ENCODE measurements at places on chromosomes 3 and 15.
A peak's percentile ranks its signal among the peaks of the same experiment; 100 is the strongest.

DNA sequence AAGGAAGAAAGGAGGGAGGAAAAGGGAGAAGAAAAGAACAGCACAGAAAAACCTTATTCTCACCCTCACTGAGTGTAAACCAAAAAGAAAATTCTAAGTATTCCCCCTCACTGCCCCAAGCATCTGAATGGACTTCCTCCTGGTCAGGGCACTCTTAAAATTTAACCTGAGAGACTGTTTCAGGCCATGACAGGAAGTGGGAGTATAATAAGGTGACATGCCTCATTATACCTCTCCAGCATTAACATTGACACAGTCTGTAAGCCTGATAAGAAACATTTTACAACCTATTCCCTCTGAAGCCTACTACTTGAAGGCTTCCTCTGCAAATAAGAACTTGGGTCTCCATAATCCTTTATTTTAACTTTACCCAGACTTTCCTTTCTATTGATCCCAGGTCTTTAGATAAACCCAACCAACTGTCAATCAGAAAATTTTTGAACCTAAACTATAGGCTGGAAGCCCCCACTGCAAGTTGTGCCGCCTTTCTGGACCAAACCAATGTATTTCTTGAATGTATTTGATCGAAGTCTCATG is 41.7 kb downstream of the SLCO2A1 start:
- no peak for DNase-seq

DNA sequence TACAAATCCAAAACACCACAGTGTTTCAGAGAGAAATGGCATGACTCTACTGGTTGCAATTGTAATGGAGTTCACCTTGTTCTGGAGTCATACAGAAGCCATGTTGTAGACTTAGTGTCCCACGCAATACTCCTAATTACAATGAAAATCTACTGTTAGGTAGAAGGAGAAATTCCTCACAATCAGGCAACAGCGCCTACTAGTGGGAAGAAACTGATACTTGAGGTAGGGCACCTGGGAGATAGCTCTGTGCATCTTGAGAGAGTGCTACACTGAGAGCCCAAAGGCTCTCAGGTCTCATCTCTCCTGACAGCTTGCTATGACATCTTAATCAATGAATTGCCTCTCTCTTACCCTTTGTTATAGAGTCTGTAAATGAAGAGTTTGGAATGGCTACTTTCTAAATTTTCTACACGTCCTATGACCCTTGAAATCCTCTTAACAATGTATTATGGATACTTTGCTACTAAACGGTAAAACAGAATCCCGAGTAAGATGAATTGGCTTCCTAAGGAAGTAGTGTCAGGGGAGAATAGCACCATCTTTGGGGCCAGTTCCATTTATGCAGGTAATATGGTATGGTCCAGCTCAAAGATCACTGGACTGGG is 422.7 kb upstream of the TPRG1 start:
- DNase-seq: peak; percentile 47

GRCh38 chr3:23751212-23751723 is 54.5 kb upstream of the UBE2E1 start:
- DNase-seq: no peak

- DNase-seq: no peak
Measured at GRCh38 chr3:197212290-197212689, 86.1 kb downstream of the DLG1 start.

DNA sequence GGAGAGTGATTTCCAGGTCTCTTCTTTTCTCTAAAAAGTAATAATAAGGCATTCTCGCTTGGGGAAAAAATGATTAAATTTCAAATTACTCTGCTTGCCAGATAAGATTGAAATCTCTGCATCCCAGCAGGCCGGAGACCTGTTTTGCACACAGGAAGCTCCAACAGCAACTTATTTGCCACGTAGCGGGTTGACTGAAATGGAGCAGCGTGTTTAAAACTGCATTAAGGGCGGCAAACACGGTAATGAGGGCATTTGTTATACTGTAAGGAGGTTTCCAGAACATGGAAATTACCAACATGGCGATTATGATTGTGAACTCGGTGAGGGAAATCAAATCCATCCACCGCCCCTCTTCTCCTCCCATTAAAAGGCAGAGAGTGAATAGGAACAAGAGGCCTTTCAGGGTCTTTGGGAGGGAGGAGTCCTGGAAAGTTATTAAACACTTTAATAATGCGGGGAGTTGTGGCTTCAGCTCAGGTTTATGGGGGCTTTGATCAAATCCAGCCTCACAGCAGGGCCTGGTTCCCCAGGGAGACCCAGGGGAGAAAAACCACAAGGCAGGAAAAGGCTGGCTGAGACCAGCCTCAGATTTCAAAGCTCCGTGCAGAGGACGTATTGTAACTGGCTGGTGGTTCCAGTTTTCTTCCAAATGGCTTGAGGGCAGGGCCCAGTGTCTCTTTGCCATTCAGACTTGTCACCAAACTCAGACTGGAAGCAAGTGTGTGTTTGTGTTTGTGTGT is 242.3 kb downstream of the TLE3 start:
- DNase-seq: no peak

DNA sequence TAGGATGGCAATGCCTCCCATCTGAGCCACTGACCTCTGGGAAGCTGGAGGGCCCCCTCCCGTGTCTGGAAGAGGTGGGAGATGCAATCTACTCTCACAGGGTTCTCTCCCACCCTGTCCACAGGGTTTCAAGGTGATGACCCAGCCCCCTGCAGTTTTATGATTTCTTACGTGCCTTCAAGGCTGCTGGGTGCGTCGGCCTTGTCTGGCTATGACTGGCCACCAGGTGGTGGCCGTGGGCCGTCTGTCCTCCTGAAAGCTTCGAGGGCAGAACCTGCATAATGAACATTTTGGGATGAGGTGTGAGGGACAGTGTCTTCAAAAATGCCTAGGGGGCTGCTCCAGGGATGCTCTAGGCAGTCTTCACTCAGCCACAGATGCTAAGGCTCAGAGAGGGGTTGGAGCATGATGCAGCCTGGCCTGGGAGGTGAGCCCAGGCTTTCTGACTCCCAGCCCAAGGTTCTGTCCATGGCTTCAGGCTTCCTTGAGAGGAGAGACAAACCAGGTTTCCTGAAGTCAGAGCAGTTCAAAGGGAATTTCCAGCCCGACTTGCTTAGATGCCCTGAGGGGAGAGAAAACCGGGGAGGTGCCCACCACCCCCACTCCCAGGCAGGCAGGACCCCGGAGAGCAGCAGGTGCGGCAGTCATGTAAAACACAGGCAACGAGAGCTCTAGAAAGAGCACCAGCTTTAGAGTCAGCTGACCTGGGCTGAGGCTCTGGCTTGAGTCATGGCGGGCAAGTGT is 18.7 kb downstream of the ISG20 start:
- no peak for DNase-seq

DNA sequence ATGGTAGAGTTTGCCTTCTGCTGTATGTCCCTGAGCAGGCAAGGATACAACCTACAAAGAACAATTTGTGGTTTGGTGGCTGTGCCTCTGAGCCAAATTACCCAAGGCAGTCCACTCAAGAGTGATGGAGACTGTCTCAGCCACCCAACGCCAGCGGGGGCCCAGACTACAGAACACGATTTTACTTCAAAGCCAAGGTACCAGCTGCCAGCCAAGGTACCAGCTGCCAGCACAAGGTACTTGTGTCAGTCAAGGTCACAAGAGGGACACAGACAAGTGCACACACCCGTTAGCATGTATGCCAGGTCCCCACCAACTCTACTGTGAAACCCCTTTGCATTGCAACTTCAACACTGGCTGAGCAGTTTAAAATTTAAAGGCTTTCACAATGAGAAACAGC is 23.5 kb downstream of the COLQ start:
- no peak for DNase-seq

DNA sequence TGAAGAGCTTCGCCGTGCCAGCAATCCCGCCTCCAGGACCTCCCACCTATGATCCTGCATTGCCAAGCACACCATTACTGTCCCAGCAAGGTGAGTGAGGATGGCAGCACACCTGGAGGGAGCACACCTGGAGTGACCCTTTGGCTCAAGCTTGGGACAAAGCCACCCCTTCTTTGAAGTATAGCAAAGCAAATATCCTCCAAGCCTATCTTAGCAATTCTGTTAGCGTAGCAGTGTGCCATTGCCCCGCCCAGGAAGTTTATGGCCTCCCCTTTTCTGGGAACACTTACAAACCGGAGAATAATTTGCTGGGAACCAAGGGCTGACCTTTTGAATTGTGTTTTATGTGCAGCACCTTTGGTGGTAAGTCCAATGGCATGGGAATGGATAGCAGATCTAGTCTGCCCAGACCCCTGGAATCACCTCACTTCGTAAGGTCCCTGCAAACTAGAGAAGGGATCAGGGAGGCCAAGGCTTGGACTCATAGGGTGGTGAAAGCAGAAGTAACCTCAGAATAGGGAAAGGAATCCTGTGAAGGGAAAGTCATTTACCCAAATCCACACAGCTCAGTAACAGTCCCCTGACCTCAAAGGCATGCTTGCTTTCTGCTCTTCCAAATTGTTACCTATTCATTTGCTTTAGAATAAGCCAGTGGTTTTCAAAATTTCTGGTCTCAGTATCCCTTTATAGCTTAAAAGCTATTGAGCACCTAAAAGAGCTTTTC is 70.1 kb downstream of the HCN4 start:
- no peak for DNase-seq

GRCh38 chr3:42264399-42265058 is 1.5 kb downstream of the CCK start:
- no peak for DNase-seq

- DNase-seq: no peak
Measured at GRCh38 chr15:63363292-63363691, 18.4 kb downstream of the CA12 start.

GRCh38 chr3:107938143-107938542 is 152.7 kb downstream of the CD47 start:
- no peak for DNase-seq

Measured in activated T-cell treated with anti-CD3 and anti-CD28 coated beads for 1 hour (primary cell).